ENCODE measurements at places on chromosomes 11 and 22.
A peak's percentile ranks its signal among the peaks of the same experiment; 100 is the strongest.

- peak; percentile 10 for DNase-seq
Observed at GRCh38 chr11:30876663-30877396, 290.7 kb upstream of the MPPED2 start.

DNA sequence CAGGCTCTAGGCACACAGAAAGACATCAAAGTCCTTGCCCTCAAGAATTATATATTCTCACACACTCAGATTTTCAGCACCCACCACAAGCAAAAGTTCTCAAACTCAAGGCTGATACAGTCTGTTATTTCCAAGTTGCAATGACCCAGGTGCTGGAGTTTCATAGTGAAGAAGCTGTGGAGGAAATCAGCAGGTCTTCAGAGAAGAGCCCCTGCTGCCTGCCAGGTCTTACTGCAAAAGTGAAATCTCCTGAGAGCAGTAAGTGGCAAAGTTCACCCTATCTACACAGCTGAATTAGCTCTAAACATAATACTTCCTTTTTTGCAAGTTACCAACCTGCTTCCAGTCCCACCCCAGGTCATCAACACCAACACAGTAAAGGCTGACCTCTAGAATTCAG lies 64.6 kb downstream of the RPL27A start:
- no peak for DNase-seq

GRCh38 chr22:42007922-42008321 lies 9.3 kb downstream of the WBP2NL start:
- no peak for DNase-seq

DNA sequence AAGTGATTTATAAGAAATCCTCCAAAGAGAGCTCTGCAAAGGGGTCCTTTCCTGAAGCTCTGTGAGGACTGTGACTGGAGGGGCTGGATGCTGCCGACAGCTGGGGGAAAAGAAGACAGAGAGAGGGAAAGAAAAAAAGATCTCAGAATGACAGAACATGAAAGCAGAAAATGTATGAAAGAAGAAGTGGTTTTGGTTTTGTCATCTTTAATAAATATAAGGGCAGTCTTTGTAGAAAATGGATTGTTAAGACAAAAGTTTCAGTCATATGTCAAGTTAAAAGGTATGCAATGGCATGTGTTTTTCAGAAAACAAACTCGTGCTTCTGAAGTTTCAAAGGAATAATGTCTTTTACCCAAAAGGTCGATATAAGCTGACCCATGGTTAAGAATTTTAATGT lies 105.5 kb downstream of the CCDC83 start:
- DNase-seq = no peak

DNA sequence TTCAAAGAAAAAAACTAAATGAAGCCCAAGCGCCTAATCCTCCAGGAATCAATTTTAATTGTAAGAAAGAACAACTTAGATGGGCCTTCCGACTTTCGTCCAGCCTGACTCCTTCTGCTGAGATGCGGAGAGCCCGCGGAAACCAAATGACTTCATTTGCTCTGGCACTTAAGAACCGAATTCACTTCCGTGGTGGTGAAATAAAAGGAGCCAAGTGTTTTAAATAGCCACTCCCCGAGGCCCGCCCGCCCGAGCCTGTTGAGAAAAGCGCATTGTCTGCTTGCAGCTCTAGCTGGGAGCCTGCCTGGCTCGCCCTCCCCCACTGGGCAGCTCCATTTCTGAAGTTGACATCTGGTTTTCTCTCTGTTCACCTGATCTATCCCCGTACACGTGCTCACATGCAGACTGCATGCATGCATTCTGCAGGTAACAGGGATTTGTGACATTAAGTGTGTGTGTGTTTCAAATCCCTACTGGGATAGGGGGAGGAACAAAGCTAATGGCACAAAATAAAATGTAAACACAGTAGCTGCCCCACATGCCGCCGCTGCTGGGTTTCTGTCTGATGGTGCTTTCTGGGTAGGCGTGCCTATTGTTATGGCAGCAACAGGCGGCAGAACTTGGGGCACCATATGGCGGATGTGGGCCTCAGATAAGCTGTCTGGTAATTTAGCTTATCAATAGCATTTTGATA lies 6.2 kb downstream of the TEAD1 start:
- peak; percentile 84 for DNase-seq

GRCh38 chr11:14499560-14500180 lies at the start of gene COPB1:
Gene COPB1 (minus strand): TSS chr11:14499811. CDS start chr11:14498928, 883 bp downstream.
- peak; percentile 90 for DNase-seq

GRCh38 chr11:36356201-36356600 lies 60.1 kb downstream of the PRR5L start:
- DNase-seq = no peak

DNA sequence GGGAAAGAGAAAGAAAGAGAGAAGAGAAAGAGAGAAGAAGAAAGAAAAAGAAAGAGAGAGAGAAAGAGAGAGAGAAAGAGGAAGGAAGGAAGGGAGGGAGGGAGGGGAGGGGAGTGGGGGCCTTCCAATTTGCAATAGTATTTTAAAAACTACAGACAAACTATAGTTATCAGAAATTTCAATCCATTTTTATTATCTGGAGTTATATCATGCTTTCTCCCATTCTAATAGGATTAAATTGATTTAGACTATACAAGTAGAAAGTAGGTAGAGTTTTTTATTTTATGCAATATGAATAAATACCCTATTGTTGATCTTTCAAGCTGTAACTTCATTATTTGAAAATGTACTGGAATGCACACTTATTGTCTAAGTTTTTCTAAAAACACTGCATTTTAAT lies 70.2 kb upstream of the CEP126 start:
- DNase-seq = no peak

DNA sequence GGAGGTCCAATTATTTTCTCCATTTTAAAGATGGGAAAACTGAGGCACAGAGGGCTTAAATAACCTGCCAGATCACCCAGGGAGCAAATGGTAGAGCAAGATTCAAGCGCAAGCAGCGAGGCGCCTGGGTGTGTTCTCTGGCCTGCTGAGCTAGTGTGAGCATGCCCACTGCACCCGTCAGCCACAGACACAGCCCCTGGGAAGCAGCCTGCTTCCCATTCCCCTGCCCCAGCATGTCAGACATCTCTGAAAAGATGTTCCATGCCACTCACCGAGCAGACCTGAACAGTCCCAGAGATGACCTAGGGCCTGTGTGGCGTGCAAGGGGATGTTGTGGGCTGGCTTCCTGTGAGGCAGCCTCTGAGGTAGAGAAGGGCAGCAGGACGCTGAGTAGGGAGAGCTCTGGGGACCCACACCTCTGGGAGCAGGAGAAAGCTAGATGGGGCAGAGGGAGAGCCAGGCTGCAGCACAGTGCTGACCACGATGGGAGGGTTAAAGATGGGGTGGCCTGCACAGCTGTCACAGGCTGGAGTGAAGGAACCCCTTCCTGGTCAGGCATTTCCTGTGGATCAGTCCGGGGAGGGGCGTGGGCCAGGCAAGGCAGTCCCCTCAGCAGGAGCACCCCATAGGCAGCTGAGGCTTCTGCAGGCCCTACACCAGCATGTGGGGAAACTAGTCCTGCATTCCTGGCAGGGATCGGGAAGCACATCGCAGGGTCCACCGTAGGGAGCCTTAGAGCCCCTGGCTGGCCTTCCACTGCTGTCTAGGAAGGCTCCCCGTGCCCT lies 101.4 kb downstream of the GALNT18 start:
- DNase-seq = no peak

DNA sequence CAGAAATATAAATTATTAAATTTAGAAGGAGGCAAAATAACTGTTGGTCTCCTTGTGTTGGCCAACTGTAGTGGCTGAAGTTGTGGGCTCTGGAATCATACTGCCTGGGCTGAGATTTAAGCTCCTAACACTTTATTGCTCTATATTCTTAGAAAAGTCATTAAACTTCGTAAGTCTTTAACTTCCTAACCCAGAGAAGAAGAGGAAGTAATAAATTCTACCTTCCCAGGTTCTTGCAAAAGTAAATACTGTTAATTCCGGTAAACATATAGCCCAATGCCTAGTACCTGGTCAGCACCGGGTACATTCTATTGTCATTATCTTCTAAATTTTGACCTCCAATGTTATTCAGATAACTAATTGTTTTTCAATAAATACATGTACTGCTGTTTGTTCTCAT lies 4.5 kb downstream of the OR51T1 start:
- no peak for DNase-seq
